ENCODE measurements at places on chromosomes 13 and 19.

- no peak for DNase-seq
Observed at GRCh38 chr13:98869408-98870090, 108.3 kb downstream of the DOCK9 start.

DNA sequence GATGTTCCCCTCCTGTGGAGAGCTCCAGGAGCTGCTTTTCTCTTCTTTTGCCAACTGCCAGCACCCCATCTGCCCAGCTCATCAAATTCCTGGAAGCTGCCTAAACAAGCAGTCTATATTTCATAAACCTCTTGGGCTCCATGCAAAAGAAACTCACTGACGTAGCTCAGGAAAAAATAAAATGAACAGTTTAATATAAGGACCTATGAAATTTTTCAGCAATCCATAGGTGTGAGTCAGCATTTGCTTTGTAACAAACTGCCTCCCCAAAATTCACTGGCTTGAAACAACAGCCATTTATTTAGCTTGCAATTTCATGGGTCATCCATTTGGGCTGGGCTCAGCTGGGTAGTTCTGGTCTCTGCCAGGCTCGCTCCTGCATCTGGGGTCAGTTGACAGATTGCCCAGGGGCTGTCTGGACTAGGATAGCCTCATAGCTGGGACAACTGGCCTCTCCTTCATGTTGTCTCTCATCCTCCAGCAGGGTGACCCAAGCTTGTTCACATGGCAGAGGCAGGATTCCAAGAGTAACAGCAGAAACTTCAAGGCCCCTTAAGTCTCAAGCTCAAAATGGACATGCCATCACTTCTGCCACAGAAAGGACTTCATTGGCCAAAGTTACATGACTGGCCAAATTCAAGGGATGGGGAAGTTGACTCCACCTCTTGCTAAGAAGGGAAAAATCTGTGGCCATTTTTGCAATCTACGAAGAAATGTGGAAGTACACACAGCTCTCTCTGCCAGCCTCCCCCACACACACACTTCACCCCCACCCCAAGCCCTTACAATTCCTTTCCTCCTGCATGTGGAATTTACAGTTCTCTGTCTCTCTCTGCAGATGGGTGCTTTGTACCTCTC is 7.9 kb upstream of the PVR start:
- DNase-seq = no peak

DNA sequence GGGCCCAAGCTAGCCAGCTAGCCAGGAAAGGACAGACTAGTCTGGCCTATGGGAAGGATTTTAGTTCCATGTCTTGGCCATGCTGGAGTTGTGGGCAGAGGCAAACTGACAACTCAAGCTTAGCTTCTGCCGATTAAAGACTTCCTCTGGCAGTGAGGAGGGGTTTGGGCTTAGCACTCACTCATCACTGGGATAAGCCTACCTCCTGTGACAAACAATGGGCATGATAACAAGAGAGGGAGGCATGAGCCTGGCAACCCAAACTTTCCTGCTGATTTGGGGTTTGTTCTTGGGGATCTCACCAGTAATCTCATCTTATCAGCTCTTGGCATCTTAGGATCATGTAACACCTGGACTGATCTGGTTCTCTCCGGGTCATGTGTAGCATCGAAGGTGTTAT is 83.6 kb downstream of the KL start:
- no peak for DNase-seq

DNA sequence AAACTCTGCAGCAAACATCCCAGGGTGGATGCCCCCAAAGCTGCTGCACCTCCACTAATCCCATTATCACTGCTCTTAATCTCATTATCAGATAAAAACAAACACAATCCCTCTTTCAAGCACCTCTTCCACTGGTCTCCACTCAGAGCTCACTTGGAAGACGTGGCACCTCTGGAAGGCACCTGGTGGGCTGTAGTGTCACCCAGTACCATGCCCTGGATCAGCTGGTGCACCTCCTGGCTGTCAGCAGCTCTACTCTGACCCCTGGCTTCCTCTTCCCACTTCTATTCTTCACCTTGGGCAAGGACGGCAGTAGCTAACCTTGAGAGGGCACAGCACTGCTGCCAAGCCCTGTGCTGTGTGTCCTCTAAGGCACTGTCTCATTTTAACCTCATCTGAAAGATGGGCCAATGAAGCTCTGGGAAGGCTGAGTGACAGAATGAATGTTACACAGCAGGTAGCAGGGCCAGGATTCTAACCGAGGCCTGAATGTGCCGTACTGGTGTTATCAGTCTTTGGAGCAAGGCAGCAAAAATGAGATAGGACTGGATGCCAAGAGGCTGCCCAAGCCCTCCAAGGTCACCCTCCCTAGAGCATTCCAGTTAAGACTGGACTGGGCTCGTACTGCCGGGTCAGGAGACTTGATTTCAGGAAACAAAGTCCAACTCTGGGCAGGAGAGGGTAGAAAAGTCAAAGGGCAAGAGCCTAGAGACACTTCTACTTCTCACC is 7.4 kb downstream of the BRD4 start:
- DNase-seq = no peak

- DNase-seq = no peak
Observed at GRCh38 chr13:74132152-74132775, 1.9 kb downstream of the KLF12 start.

DNA sequence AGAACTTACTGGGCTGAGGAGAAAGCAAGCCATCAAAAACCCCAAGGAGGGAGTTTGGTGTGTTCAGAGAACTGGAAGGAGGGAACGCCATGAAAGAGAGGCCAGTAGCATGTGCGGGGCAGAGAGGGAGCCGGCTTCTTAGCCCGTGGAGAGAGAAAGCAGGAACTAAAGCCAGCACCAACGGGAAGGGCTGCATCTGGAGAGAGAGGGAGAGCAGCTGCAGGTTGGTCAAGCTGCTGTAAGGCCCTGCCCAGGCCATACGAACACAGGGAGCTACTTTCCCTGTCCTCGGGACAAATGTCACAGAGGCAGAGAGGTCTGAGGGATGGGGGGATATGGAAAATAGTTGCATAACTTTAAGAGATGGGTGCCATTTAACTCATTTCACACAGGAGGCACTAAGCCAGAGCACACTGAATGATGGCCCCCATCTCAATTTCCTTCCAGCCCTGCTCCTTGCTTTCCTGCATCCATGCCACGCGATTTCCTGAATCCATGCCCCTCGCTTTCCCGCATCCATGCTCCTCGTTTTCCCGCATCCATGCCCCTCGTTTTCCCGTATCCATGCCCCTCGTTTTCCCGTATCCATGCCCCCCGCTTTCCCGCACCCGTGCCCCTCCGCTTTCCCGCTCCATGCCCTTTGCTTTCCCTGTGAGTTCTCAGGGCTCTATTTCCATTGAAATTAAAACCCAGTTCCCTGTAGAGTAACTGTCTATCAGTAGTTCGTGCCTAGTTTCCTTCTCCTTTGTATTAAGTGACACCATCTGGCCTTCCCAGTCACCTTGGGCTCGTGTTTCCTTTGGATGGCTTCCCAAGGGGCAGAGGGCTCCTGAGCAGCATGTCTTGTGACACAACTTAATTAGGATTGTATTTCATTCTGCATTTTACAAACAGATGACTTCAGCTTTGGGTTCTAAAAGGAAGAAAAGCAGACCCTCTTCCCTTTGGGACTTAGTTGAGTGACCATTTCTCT is 31.5 kb upstream of the TPT1 start:
- DNase-seq = no peak

- DNase-seq = no peak
Observed at GRCh38 chr19:7607212-7607873, 11.7 kb downstream of the CAMSAP3 start.

- DNase-seq = no peak
Observed at GRCh38 chr13:28166257-28166656, 27.9 kb downstream of the PAN3 start.

DNA sequence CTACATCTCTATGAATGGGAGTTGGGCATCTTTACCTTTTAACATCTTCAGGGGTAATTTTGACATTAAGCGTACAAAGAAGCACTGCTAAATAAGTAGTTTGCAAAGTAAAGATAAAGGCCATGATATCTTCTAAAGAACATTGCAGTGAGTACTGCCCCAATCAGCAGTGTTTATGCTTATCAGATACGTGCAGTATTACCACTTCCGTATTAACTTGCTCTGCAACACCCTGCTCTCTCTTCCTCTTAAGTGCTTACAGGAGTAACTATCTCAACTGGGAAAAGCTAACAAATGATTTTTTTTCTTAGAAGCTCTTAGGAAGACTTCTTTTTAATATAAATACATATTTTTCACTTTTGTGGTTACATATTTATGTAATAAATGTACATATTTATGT is 793.7 kb upstream of the SLC10A2 start:
- DNase-seq = no peak

GRCh38 chr13:36767276-36767675 is 51.7 kb upstream of the RFXAP start:
- no peak for DNase-seq

GRCh38 chr19:29651622-29652394 is 13.5 kb upstream of the PLEKHF1 start:
- DNase-seq = no peak

GRCh38 chr13:100235311-100235901 is 146.5 kb downstream of the PCCA start:
- DNase-seq = no peak

DNA sequence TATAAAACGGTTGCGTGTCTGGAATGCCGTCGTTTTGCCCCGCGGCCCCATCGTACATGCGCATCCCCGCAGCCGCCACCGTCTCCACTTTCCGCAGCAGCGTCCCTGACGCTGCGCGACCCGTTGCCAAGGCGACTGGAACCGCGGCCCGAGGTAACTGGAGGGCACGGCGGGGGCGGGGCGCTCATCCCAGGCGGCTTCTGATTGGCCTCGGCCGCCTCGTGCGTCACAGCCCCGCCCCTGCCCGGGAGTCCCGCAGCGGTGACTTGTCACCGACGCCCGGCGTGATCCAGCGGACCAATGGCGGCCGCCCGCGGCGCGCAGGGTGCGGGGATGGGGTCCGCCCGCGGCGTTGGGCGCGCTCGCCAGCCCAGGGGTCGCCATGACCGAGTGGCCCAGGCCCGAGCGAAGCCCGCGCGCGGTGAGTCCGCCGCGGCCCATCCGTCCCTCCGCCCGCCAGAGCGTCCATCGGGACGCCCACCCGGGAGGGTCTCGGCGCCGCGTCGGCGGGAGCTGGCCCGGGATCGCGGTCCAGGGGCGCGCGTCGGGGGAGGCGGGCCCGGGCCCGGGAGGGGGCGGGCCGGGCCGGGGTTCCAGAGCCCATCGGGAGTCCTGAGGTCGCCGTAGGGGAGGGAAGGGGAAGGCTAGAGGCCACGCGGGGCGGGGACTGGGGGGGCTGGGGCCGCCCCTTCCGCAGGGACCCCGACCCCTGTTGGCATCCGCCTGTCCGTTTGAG is at the start of gene ZSCAN1:
TSS of gene ZSCAN1 (plus strand) at position 285 of the 736 bp plus-strand sequence. CDS start 3,812 bp downstream, outside the sequence.
- peak; percentile 92 for DNase-seq

- DNase-seq = no peak
Observed at GRCh38 chr19:33159893-33160292, 28.0 kb downstream of the WDR88 start.

- no peak for DNase-seq
Observed at GRCh38 chr19:30479231-30479630, 107.0 kb downstream of the ZNF536 start.

DNA sequence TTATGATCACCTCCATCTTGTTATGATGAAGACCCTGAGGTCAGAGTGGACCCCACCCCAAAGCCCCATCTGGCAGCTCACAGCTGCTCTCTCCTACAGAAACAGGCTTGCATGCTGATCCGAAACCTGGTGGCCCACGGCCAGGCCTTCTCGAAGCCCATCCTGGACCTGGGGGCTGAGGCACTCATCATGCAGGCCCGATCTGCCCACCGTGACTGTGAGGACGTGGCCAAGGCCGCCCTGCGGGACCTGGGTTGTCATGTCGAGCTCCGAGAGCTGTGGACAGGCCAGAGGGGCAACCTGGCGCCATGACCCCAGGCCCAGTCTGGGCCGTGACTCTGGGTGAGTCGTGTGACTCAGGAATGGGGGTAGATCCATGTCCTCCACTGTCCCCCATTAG is 6.5 kb upstream of the SLC25A42 start:
- no peak for DNase-seq

DNA sequence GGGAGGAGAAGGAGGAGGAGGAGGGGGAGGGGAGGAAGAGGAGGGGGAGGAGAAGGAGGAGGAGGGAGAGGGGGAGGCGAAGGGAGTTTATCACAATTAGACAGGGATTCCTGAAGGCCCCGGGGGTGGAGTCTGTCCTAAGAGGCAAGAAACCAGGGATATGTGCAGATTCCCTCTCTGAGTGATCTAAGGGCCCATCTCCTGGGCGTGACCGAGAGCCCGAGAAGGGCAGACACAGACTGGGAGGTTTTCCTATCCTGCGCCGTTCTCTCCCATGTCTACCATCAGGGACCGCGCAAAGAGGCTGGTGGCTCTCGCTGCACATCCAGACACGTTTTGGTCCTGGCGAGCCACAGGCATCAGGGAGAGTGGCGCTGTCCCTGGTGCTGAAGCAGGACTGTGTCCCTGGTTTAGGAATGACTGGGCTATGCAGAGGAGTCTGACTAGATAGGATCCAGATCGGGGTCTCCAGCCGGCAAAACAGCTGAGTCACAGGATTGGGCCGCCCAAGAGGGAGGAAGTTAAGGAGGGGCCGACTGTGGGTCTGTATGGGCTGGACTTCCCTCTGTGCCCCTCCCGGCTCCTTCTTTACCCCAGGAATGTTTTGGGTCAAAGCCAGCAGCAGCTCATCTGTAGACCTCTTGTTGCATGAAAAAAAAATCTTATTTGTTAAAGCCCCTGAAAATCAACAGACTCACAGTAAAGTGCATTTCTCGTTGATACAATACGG is 17.9 kb upstream of the ZNF175 start:
- no peak for DNase-seq

DNA sequence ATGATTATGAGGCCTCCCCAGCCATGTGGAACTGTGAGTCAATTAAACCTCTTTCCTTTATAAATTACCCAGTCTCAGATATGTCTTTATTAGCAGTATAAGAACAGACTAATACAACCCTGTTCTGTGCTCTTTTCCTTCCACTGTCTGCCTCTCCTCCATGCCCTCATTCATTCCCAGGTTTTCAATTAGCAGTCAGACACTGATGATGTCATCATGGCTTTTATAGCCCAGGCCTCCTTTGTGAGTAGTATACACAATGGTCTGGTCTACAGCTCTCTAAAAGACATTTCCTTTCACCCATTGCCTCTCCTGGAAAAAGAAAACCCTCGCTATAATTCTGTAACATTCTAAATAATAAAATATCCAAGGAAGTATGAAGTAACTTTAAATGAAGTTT is 25.5 kb downstream of the FGF14 start:
- no peak for DNase-seq

- DNase-seq = no peak
Observed at GRCh38 chr19:4369109-4369887, 25.9 kb downstream of the MPND start.

DNA sequence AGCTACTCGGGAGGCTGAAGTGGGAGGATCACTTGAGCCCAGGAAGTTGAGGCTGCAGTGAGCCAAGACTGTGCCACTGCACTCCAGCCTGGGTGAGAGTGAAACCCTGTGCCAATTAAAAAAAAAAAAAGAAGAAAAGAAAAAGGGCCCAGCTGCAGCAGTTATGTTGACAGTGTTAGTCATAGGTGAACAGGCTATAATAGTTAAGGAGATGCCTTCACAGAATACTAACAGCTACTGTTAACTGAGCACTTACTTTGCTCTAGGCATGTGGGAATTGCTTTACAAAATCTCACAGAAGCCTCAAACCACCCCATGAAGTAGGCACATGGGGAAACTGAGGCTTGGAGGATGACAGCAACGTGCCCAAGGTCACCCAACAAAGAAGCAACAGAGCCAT is 3.9 kb downstream of the FBXO17 start:
- no peak for DNase-seq

Data from caudate nucleus (tissue), 63 donors.